ENCODE measurements at places on chromosomes 2 and 18.

GRCh38 chr2:167964650-167965413, 282.6 kb downstream of the STK39 start:
- DNase-seq = no peak

DNA sequence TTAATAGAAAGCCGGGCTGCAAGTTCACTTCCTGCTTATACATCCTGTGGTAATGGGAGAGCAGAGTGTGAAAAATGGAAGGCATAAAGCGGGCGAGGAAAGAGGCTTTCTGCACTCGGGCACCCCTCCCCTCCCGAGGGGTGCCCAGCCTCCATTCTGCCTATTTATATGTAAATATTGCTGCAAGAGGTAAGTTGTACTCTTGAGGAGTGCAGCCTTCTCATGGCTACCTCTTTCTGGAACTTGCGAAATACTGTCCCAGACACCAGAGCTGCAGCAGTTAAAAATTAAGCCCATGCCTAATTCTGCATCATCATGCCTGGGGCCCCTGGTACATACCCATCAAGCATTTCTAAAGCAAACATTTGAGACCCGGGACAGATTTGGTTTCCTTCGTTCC, 156.0 kb downstream of the GBX2 start:
- DNase-seq = no peak

- no peak for DNase-seq
Observed at GRCh38 chr2:65279756-65280155, 52.1 kb downstream of the ACTR2 start.

DNA sequence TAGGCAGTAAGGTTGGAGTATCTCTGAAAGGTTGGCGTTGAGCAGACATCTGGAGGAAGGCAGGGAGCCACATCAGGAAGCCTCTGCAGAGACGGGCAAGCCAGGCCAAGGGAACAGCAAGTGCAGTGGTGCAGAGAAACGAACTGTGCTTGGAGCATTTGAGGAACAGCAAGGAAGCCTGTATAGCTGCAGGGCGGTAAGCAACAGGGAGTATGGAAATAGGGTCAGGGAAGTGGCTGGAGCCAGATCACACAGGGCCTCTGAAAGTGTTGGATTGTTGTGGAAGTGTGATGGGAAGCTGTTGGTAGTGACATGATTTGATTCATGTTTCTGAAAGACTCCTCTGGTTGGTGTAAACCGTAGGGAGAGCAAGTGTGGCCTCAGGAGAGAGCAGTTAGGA, 13.4 kb upstream of the TMEM237 start:
- no peak for DNase-seq

DNA sequence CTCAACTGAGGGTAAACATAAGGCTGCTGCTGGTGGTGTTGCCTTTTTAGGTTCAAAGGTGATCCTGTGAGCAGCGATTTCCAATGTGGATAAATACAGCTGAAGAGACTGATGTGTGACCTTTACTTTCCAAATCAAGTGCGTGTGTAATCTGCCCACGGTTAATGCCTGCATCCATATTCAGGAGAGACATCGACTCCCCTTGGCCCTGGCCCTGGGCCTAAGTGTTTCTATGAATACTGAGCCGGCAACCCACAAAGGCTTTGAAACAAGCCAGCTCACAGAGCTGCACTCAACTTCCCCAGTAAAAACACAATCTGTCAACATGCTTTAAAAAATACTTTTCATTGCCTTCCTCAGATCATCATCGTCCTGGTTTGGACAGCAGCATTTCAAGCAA, 1026.6 kb downstream of the TMEM182 start:
- no peak for DNase-seq

DNA sequence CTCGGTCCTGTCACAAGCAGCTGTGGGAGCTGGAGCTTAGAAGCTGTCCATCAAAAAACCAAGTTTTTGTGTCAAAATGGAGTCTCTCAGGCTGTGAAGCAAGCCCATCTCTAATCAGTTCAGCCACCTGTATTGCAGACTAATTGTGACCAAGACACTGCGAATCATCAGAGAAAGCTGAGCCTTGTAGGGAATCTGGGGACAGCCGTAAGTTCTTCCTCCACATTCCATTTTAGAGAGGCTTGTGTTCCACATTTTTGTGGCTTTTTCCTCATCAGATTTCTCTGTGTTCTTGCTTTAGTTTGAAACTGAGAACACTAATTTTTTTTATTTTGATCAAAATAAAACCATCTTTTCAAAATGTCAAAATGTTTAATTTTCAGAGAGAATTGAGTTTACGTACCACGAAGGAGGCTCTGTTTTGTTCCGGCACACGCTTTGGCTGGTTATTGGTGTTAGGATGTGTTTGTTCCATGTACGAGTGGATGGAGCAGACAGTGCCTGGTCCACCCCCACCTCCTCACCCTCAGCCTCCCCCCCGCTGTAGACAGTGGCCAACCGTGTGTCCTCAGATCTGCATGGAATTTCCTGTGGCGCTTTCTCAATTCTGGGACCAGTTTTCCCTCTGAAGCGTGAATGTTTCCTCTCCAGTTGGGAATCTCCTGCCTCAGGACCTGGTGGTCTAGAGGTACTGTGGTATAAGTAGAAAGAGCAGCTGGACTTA, 140.8 kb downstream of the AGAP1 start:
- DNase-seq = no peak

GRCh38 chr2:137220438-137220993, 455.2 kb downstream of the THSD7B start:
- DNase-seq = no peak

DNA sequence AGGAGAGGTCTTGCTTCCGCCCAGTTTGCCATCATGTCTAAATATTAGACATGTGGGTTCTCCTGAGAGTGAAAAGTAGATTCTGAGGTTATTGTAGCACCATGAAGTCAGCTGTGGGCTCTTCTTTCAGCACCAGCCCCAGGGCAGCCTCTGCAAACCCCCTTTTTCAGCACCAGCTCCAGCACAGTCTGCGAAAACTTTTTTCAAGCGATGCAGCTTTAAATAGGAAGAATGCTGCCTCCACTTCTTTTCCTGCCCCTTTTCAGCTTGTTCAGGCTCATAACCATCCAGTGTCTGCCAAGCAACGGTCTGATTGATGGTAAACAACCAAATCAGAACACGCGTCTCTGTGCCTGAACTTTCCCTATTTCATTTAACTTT, at the start of gene COL5A2:
Gene COL5A2, minus strand, starts transcription at position 192 of the 381 bp plus-strand sequence. Its CDS starts 157 bp downstream, at position 35.
- DNase-seq = peak; percentile 97

- no peak for DNase-seq
Observed at GRCh38 chr18:2909431-2910140, 62.8 kb downstream of the EMILIN2 start.

DNA sequence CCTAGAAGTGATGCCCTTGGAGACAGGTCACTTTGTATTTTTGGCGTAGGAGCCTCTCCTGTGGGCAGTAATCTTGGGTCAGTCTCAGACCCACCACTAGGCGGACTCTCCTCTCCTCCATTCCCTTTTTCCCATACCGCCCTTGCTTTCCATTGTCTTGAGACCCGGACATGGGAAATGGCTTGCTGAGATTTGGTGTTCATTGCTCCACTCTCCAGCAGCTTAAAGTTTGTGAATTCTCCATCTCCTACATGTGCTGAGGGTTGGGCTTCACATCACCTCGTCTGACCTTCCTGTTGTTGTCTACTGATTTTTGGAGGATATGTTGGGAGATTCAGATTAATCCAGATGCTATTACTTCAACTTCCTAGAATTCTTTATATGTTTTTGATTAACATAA, 159.2 kb upstream of the RAB12 start:
- no peak for DNase-seq

- DNase-seq = no peak
Observed at GRCh38 chr2:96783388-96783787, 22.7 kb downstream of the CNNM4 start.

DNA sequence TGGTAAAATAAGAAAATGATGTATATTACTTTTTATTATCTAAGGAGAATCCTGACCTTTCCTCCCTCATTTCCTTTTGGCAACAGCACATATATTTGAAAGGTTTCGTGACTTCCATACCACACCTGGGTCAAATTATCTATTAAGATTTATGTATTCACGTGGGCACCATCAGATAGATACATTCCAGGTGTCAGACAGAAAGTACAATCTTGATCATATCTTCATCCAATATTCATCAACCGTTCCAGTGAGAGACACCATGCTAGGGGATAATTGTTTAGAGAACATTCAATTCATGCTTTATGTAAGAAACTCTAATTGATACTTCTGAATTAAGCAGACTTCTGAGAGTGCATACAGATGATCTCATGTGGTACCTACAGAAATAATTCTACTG, 73.7 kb downstream of the SCN9A start:
- no peak for DNase-seq

DNA sequence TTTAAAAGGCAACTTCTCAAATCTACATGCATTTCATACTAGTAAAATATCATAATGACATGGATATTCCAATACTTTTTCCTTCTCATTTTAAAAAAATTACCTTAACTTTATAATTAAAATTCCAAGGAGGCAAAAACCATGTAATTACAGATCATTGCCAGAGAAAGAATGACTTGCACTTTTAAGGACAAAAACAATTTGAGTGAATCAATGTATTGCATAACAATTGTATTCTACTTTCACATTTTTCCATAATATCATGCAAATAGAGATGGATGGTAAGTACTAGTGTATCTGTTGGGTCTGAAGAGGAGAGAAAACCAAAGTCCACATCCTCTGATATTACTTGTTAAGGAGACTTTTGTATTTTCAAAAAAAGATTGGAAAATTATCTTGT, 89.5 kb upstream of the NCK2 start:
- no peak for DNase-seq

DNA sequence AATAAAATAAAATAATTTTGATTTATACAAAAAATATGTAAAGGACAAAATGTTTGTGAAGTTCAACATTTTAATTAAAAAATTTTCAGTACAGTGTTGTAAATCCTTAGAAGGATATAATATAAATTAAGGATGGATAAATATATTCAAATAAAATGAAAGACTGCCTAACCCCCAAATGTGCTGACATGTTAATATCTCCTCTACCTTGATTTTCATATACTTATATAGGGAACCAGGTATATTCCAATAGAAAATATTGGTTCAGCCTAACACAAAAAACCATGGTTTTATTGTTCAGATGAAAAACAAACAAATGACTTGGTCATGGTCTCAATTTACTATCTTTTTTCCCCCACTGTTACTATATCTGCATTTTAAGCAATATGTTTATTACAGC, 7.3 kb downstream of the TMEM17 start:
- DNase-seq = no peak

- no peak for DNase-seq
Observed at GRCh38 chr18:31760695-31761094, at the start of gene SLC25A52. TSS of gene SLC25A52 (minus strand) at chr18:31760880. CDS start at chr18:31760661, 219 bp downstream.
